ENCODE measurements at places on chromosomes 11 and 22. TPM values are rescaled to one million over a fixed set of nuclear protein-coding genes. Genes with fewer than 3 reads are reported as not detected.

Gene PDE3B
- polyA plus RNA-seq = 4.7 TPM

Gene TNRC6B
- 90.1 TPM for polyA plus RNA-seq

Gene MRGPRX3
- not detected for polyA plus RNA-seq

Gene DNAJB7
- polyA plus RNA-seq = not detected

Gene SHISA8
- not detected for polyA plus RNA-seq

Gene CLP1
- polyA plus RNA-seq = 36.7 TPM

All from immature natural killer cell (primary cell).